Cardiac ventricle fibroblast (primary cell): ENCODE measurements at places on chromosomes 4 and X. TPM values are rescaled to one million over a fixed set of nuclear protein-coding genes. Genes with fewer than 3 reads are reported as not detected.

Gene SMARCA1
- total RNA-seq, result 42.6 and 55.9 TPM in 2 replicates

Gene RTL5
- 3.9 and 5.6 TPM in 2 replicates for total RNA-seq

Gene TDO2
- total RNA-seq, result 1.0 and 4.3 TPM in 2 replicates

Gene ARL9
- 0.62 and 1.2 TPM in 2 replicates for total RNA-seq

Gene NPY2R
- total RNA-seq, result 0.19 and 0.59 TPM in 2 replicates

Gene ARHGAP4
- total RNA-seq, result 0.31 and 3.9 TPM in 2 replicates

Gene UNC5C
- 18.1 and 19.4 TPM in 2 replicates for total RNA-seq

Gene KLKB1
- total RNA-seq, result 0.24 and 0.31 TPM in 2 replicates

Gene CTAG1A
- total RNA-seq, result not detected in 2 replicates

Gene PITX2
- not detected in 2 replicates for total RNA-seq

Gene DACH2
- not detected in 2 replicates for total RNA-seq

Gene DRP2
- 0.19 and 0.24 TPM in 2 replicates for total RNA-seq

Gene STX18
- total RNA-seq, result 19.2 and 20.4 TPM in 2 replicates

Gene FRMD7
- 0.06 TPM in 1 of 2 replicates, not detected in the other for total RNA-seq

Gene SULT1B1
- 0.05 TPM in 1 of 2 replicates, not detected in the other for total RNA-seq

Gene ERVMER34-1
- total RNA-seq, result not detected in 2 replicates

Gene CCSER1
- not detected in 2 replicates for total RNA-seq

Gene LRAT
- not detected in 2 replicates for total RNA-seq

Gene PNMA6E
- not detected in 2 replicates for total RNA-seq

Gene PNMA5
- total RNA-seq, result not detected in 2 replicates

Gene SMPX
- total RNA-seq, result not detected in 2 replicates

Gene HMGB3
- total RNA-seq, result 3.4 and 4.1 TPM in 2 replicates

Gene UGT2A2
- total RNA-seq, result not detected in 2 replicates

Gene FGG
- total RNA-seq, result not detected in 2 replicates

Gene OTC
- total RNA-seq, result not detected in 2 replicates

Gene LANCL3
- 0.19 and 0.93 TPM in 2 replicates for total RNA-seq

Gene IL21
- not detected in 2 replicates for total RNA-seq

Gene PNMA6F
- total RNA-seq, result not detected in 2 replicates

Gene AADAT
- total RNA-seq, result 4.6 and 5.2 TPM in 2 replicates

Gene SCRG1
- 0.10 and 0.25 TPM in 2 replicates for total RNA-seq

Gene ADH7
- not detected in 2 replicates for total RNA-seq

Gene POLN
- 2.5 and 3.1 TPM in 2 replicates for total RNA-seq

Gene LGI2
- total RNA-seq, result 0.25 and 0.44 TPM in 2 replicates
